Trophoblast cell (in vitro differentiated cells and primary cell): ENCODE measurements at places on chromosomes 12 and 14.

- DNase-seq, result no peak
- no peaks in the 10 kb centered on the region for H3K4me1 ChIP-seq
- H3K4me3 ChIP-seq, result no peak overlapping the region
Observed at GRCh38 chr14:97707603-97708002, 910.4 kb downstream of the VRK1 start.

GRCh38 chr12:24133384-24133783, 183.9 kb upstream of the SOX5 start:
- no peaks in the 10 kb centered on the region for H3K36me3 ChIP-seq
- H3K27ac ChIP-seq, result no peak overlapping the region
- peaks cover 3% of the 10 kb centered on the region for H3K4me1 ChIP-seq
- no peak overlapping the region for H3K4me3 ChIP-seq
- no peaks in the 10 kb centered on the region for H3K27me3 ChIP-seq
- DNase-seq, result no peak

GRCh38 chr14:104927432-104927816, 2.7 kb downstream of the PLD4 start:
- no peak overlapping the region for H3K4me3 ChIP-seq
- no peak overlapping the region for H3K27ac ChIP-seq
- no peaks in the 10 kb centered on the region for H3K4me1 ChIP-seq
- H3K36me3 ChIP-seq, result no peaks in the 10 kb centered on the region

DNA sequence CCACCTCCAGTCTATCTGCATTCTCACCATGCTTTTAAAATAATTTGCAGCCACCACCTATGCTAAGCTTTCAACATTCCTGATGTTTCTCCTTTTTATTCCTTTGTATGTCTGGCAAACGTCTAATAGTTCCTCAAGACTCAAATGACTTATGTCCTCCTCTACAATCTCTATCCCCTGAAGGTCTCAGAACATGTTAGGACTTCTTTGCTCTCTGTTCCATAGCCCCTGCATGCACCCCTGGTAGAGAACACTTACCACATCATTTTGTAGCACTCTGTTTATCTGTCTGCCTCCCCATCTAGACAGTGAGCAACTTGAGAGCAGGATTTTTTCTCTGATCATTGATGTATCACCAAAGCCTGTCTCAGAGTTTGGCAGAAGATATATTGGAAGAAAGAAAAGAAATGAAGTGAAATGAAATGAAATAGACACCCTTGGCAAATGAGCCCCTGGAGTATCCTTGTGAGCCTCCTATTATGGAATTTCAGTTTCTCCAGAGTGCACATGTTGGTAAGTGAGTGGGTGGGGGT, 1231.2 kb upstream of the FLRT2 start:
- DNase-seq, result no peak
- peaks cover 4% of the 10 kb centered on the region for H3K4me1 ChIP-seq
- H3K4me3 ChIP-seq, result no peak overlapping the region
- peak overlapping the region; percentile 83 for H3K27ac ChIP-seq
- H3K27me3 ChIP-seq, result no peaks in the 10 kb centered on the region

GRCh38 chr12:107666009-107666408, 19.6 kb upstream of the PWP1 start:
- no peaks in the 10 kb centered on the region for H3K4me1 ChIP-seq
- no peaks in the 10 kb centered on the region for H3K27me3 ChIP-seq
- DNase-seq, result no peak
- H3K4me3 ChIP-seq, result no peak overlapping the region

DNA sequence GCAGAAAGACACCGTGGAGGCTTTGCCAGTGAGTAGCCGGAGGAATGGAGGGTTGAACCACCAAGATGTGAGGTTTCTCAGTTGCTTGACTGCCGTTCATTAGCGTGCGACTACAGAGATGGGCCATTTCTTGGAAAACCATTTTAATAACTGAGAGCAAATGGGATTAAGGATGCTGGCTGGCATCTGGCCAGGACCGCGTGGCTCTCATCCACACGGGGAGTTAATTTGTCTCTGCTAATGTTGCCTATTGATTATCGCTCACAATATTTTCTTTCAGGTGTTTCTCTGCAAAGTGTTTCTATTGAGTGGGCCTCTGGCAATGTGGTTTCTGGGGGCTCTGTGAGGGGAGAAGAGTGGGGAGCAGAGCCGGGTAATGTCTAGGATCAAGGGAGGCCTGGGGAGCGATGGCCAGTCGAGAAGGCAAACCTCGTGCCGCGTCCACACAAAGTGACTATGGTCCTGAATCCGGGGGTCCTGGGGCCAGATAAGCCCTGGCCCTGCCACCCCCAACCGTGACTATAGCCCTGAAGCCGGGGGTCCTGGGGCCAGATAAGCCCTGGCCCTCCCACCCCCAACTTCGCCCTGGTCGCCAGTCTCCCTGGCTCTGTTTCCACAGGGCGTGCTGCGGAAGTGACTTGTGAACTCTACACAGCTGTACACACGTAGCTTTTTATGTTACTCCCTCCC, 110.6 kb downstream of the PRMT8 start:
- no peak overlapping the region for H3K27ac ChIP-seq
- peaks cover 7% of the 10 kb centered on the region for H3K27me3 ChIP-seq
- no peak for DNase-seq
- peaks cover 4% of the 10 kb centered on the region for H3K4me1 ChIP-seq

- peak overlapping the region; percentile 40 for H3K4me3 ChIP-seq
- no peaks in the 10 kb centered on the region for H3K4me1 ChIP-seq
- no peak overlapping the region for H3K27ac ChIP-seq
- no peaks in the 10 kb centered on the region for H3K27me3 ChIP-seq
- H3K36me3 ChIP-seq, result no peaks in the 10 kb centered on the region
Observed at GRCh38 chr12:131137836-131138637, 184.3 kb downstream of the ADGRD1 start.

DNA sequence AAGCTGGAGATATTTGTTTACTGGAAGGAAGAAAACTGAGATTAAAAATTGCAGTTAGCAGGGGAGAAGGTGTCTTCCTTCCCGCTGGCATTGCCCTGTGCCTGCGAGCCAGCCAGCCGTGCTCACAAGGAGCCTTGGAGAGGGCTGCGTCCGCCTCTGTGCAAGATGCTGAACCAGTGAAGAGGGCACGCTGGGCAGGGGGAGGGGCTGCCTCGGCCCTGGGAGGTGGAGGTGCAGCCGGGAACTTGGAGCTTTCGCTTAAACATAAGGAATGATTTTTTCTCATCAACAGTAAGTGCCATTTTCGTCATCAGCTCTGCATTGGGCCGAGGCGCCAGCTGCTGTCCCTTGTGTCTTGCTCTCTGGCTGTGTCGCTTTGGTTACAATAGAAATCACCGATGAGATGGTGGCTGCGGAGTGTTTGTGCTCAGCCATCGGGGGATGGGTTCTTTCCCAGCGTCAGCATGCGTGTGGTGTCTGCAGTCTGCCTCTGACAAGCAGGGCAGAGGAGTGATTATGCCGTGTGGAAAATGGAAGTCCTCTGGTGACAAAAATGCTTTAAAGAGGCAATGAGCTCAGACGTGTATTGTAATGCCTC, 97.3 kb downstream of the ESR2 start:
- peaks cover 18% of the 10 kb centered on the region for H3K4me1 ChIP-seq
- no peak overlapping the region for H3K27ac ChIP-seq
- H3K27me3 ChIP-seq, result no peaks in the 10 kb centered on the region
- no peaks in the 10 kb centered on the region for H3K36me3 ChIP-seq

DNA sequence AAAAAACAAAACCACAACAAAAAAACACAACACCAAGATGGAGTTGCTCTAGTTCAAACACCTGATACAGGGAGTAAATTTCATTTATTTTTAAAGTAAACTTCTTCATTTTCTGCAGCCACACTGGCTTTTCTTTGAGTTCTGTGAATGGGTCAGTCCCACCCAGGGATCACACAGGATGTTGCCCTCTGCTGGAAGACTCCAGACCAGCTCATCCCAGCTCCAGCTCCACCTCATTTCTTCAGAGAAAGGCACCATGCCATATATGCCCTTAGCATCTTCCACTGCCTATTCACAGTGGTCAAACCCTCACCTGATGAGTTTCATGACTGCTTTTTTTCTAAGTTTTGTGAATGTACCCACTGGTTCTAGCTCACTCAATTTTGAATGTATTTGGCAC, 8.0 kb downstream of the GLIPR1 start:
- no peaks in the 10 kb centered on the region for H3K27me3 ChIP-seq
- no peaks in the 10 kb centered on the region for H3K36me3 ChIP-seq
- H3K4me3 ChIP-seq, result no peak overlapping the region
- H3K4me1 ChIP-seq, result no peaks in the 10 kb centered on the region
- DNase-seq, result peak; percentile 44

DNA sequence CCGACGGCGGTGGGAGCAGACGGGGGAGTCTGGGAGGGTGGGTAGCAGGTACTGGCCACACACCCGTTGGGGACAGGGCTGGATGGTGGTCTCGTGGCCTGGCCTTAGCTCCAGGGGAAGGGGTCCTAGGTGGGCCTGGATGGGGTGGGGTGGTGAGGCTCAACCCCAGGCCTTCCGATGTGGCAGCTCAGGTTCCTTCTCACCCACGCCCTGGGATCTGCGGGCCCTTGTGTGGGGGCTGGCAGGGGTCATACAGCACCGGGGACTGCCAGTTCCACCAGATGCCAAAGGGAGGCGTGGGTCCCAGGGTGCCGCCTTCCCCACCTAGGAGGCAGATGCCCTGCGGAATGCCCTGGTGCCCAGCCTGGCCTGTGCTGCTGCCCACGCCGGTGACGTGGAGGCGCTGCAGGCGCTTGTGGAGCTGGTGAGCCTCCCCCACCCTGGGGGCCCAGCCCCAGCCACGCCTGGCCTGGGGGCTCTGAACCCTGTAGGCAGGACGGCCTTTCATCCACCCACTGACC, 21.0 kb downstream of the ASPG start:
- H3K4me1 ChIP-seq, result peaks cover 6% of the 10 kb centered on the region
- H3K27ac ChIP-seq, result no peak overlapping the region
- H3K27me3 ChIP-seq, result no peaks in the 10 kb centered on the region
- DNase-seq, result no peak
- no peak overlapping the region for H3K4me3 ChIP-seq
- H3K36me3 ChIP-seq, result no peaks in the 10 kb centered on the region

DNA sequence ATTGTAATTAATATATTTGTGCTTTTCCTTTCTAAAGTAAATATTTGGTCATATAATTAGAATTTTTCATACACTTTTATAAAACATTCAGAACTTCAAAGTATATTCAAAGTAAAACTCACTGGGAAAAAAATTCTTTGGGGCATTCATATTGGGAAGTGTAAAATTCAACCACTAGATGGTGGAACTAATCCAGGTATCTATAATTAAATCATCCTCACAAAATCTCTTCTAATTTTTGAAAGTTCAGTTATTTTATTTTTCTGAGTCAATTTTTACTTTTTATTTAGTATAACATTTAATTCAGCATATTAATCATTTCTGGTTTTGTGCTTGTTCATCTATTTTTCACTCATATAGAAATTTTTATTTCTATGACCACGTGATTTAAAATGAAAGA, 81.0 kb downstream of the NTS start:
- no peak for DNase-seq
- H3K27ac ChIP-seq, result no peak overlapping the region
- H3K27me3 ChIP-seq, result no peaks in the 10 kb centered on the region
- H3K4me3 ChIP-seq, result no peak overlapping the region
- no peaks in the 10 kb centered on the region for H3K4me1 ChIP-seq

DNA sequence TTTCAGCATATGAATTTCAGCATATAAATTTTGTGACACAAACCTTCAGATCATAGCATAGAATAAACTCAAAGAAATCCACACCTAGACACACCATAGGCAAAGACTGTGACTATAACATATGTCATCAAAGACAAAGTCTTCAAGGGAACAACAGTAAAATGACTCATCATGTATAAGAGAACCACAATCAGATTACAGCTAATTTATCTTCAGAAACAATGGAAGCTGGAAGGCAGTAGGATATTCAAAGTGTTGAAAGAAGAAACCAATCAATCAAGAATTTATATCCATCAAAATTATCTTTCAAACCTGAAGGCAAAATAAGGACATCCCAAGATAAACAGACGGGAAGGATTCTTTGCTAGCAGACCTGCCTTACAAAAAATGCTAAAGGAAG, 29.0 kb downstream of the DLK1 start:
- no peak overlapping the region for H3K4me3 ChIP-seq
- no peaks in the 10 kb centered on the region for H3K36me3 ChIP-seq
- no peak overlapping the region for H3K27ac ChIP-seq
- H3K27me3 ChIP-seq, result no peaks in the 10 kb centered on the region

DNA sequence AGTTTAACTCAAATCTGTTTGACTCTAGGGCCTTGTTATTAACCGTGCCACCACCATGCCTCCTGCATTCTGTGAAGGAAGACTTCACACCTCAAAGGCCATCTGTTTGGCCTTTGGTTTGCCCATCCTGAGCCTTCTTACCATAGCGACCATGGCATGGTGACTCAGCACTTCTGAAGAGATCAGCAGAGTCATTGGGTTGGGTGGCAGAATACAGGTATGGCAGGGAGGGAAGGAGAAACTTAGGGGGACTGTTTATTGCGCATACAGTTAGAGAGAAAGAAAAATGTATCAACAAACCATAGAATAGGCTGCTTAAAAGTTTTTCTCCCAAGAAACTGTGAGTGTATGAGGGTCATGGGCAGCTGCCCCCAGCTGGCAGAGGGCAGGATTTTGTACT, 49.2 kb downstream of the DAD1 start:
- peaks cover 5% of the 10 kb centered on the region for H3K4me1 ChIP-seq
- H3K36me3 ChIP-seq, result no peaks in the 10 kb centered on the region
- no peaks in the 10 kb centered on the region for H3K27me3 ChIP-seq
- H3K27ac ChIP-seq, result no peak overlapping the region
- no peak overlapping the region for H3K4me3 ChIP-seq
- no peak for DNase-seq
